Anterior cingulate cortex (tissue), 58 donors: ENCODE measurements at places on chromosomes 4 and X.

GRCh38 chr4:141810038-141810711 lies 173.8 kb downstream of the IL15 start:
- DNase-seq = no peak

DNA sequence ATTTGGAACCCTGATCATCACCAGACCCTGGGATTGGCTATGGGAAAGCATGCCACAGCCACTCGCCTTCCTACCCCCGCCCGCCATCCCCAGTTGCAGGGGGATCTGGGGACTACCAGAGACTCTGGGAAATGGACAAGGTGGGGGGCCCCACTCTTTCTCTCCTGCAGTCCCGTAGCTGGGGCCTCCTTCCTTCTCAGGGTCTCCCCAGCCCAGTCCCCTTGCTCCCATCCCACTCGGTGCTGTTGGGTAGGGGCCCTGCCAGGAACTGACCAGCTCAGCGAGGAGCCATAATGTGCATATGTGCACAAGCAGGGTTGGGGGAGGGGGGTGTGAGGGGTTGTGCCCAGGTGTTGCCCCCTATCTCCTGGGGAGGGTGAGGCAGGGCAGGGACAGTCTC lies 3.4 kb upstream of the USP11 start:
- DNase-seq = no peak

- no peak for DNase-seq
Observed at GRCh38 chr4:168830777-168831512, 179.1 kb downstream of the CBR4 start.

GRCh38 chr4:157315968-157316367 lies 95.4 kb downstream of the GRIA2 start:
- no peak for DNase-seq

- DNase-seq = no peak
Observed at GRCh38 chrX:747176-747575, 116.6 kb downstream of the SHOX start.

DNA sequence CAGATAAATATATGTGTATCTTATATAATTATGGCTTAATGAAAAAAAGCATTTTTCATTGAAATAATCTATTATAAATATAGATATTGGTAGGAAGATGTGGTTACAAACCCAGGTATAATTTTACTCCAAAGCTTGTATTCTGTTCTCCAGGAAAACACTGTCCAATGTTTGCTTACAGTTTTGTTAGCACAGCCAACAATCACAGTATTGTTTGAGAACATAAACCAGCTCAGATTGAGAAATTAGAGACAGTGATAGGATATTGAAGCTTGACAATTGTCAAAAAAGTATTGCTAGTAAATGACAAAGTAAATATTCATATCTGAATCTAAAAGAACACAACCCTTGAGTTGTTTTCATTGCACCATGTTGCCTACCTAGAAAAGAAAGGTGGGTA lies 228.8 kb downstream of the ADGRL3 start:
- DNase-seq = no peak

DNA sequence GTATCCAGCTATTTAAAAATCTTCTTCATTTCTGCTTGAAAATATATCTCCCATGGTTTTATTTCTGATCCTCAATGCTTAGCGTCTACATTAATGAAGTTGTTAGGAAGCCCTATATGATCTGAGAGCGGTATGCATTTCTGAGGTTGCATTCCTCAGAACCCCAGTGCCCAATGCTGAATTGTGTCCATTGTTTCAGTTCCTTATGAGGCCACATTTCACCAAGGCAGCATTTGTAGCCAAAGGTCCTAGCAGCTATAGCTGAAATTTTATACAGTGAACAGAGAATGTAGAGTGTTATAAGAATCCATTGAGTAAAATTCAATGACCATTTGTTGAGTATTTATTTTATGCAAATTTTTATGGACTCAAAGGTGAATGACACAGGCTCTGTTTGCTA lies 209.5 kb downstream of the PCDH7 start:
- DNase-seq = no peak

GRCh38 chr4:98508829-98509598 lies 149.4 kb downstream of the TSPAN5 start:
- DNase-seq = no peak

- no peak for DNase-seq
Observed at GRCh38 chr4:23105759-23106370, 413.1 kb downstream of the GBA3 start.

- no peak for DNase-seq
Observed at GRCh38 chr4:7167706-7168105, 24.6 kb upstream of the SORCS2 start.

DNA sequence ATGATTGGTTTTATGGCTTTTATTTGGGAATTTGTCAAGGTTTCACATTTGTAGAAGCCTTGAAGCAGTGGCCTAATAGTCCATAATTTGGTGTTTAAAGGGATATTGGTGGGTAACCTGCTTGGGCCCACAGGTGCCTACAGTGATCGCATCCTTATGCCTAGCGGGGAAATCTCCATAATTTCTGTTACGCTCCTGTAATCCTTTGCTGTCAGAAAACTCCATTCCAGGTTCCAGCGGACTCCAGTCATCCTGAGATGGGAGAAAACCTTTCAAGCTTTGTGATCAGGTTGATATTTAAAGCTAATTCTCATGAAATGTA lies 257.0 kb upstream of the JADE1 start:
- no peak for DNase-seq

DNA sequence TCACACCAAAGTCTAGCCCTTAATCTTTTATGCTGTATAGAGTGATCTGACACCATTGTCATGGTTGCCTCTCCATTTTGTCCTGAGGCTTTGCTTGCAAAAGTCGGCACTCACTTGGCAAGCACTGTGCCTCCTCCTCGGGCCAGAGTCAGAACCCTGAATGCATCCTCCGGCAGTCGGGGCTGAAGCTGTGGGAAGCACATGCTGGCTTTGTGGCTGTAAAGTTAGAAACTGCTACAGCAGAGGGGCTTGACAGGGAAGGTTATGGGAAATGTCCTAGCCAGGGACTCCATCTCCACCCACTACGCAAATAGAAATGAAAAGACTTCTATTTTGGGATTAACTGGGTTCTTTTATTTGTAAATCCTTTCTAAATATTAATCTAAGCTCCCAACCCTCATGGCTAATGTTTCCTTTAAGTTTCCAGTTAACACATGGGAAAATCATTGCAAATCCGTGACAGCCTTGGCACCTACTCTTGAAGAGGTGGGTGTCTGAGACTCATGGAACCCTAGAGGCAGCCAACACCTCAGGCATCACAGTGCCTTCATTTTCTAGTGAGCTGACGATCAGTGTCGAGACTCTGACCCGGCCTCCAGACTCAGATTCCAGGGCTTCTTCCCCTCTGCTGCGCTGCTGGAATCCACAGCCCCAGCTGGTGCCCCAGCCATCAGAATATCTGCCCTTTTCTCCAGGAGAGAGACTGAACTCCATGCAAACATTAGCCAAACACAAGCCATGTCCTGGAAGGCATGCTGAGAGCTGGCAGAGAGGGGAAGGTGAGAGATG lies 7.9 kb upstream of the CLDN24 start:
- no peak for DNase-seq

- no peak for DNase-seq
Observed at GRCh38 chr4:164488114-164488513, 265.8 kb upstream of the SMIM31 start.

DNA sequence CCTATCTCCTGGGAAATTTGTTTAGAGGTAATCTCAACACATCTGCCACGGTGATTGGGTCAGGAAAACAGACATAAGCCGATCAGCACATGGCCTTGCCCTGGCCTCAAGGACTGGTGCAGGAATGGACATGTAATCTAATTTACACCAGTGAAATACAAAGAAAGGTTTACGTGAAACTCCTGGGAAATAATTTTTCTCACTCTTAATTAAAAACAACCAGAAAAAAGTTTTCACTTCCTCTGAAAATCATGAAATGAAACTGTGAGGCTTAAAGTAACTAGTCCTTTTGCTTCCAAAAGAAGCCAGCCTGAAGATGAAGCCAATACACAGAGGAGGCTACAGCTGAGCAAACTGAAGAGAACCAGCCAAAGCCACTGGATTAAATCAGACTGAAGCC lies 154.1 kb upstream of the FAM241A start:
- no peak for DNase-seq

DNA sequence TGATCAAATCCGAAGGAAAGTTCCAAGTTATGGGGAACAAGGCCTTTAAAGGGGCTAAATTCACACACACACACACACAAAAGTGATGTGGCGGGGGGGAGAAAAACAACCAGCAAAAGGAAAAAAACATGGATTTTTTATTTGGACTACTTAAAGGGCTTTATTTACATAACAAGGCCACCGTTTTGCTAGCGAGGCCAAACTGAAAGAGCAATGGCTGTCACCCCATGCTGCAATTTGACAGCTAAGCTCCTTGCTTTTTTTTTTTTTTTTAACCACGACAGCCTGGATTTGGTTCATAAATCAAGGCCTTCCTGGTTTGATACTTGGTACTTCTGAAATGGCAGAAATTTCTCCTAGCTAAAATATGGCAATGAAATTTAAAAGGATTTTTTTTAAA lies 99.6 kb upstream of the PTCHD1 start:
- DNase-seq = no peak

DNA sequence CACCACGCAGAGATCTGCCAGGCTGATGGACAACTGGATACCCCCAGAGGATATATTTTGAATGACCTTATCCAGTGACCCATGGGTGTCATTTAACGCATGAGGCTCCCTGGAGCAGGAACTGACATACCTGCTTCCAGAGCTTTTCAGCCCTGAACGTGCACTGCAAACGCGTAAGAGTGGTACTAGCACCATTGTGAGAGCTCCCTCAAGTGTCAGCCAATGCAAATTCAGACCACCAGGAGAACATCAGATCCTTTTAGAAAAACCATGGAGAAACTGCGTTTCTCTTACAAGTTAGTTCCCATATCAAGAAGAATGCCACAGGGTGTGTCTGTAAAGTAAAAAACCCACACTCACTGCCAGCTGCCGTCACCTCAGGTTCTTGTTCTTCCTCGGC lies 7.3 kb downstream of the TREX2 start:
- DNase-seq = no peak

DNA sequence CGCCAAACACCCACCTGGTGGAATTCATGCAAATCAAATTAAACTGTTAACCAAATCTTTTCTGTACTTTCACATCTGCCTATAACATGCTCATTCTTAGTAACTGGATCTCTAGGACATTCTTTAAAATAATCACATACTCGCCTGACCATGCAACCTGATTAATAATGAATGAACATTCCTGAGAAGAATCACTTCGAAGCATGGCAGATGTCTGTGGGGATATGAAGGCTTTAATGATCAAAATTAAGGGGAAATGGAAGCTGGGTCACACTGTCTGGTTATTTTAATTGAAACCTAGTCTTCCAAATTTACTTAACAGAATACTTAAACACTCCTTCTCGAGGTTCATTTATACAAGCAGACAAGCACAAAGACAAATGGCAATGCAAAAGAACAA lies 44.2 kb downstream of the MID1 start:
- DNase-seq = no peak

- no peak for DNase-seq
Observed at GRCh38 chr4:10524196-10524833, 67.1 kb upstream of the ZNF518B start.

DNA sequence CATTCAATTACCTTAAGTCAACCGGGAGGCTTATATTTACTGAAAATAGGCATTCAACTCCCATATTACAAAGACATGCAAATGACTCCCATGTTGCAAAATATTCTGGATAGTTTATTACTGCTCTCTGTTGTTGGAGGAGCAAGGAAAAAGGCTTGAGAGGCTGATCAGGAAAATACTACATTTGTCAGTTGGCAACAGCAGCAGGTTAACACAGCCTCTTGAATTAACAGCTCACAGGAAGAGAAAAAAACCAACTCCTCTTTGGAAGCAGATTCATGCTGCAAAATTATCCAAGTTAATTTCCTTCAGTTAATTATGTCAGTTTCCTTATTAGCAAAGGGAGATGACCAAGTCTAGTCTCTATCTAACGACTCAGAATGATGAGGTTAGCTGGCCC lies 238.9 kb downstream of the MAML3 start:
- DNase-seq = no peak

- DNase-seq = no peak
Observed at GRCh38 chrX:26908218-26908617, 554.9 kb downstream of the PPP4R3C start.

- DNase-seq = no peak
Observed at GRCh38 chr4:60805500-60806313, 394.4 kb upstream of the ADGRL3 start.

DNA sequence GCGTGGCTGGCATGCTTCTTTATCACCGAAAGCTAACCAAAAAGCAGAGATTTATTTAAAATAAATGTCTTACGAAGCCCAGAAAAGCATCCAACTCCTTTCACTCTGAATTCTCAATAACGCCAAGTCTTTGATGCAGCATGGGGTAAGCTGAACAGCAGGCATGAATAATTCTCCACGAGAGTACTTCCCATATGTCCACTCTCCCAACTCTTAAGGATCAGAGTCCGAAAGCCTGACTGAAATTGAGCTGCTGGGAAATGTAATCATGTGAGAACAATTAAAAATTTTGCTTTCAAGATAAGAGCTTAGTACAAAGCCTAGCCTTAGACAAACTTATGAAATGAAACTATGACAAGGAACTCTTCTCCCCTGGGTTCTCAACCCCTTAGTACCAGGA lies 7.5 kb upstream of the SLC39A8 start:
- no peak for DNase-seq

DNA sequence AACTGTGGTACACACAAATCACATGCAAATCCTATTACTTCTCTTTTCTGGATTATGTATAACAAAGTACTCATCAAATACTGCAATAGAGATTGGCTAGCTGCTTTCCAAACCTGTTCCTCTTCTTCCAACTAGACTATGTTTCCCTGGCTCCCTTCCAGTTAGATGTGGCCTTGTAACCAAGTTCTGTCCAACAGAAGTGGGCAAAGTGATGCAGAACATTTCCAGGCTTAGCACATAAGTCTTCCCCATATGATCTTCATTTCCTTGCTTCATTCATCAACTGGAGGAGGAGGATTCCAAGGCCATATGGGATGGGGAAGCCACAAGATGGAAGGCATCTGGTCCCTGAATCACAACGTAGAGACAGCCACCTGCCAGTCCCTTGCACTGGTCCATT lies 8.0 kb downstream of the SLC9A7 start:
- no peak for DNase-seq

DNA sequence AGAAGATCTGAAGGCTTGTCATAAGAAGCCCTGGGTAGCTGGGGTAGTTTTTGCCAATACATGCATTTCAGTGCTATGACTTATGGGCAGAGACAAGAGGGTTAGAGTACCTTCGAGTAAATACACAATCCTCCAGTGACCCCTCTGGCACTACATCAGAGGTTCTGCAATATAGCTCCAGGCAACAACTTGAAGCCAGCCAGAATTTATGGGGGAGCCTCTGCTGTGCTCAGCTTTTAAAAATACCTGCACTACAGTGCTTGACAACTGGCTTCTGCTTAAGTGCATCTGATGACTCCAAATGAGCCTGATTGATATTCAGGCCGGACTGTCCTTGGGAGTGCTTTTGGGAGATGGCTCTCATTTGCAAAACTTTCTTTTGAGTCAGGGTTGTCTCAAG lies 44.9 kb upstream of the SMAD1 start:
- no peak for DNase-seq

DNA sequence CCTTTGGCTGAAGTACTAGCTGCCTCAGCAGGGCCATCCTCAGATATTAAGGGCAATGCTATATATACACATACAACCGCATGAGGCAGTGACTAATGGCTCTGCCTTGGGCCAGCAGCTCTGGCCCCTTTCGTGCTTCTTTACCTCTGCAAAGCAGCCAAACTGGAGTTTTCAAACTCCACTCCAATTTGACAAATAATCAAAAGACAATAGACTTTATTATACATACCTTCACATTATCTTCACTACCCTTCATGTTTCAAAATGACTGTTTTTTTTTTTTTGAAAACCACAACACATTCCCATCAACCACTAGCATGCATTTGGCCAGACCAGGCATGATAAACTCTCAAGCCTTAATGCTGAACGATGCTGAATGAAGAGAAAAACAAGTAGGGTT lies 187.7 kb downstream of the ENOX2 start:
- no peak for DNase-seq
